ENCODE measurements at places on chromosomes 5 and 9.

DNA sequence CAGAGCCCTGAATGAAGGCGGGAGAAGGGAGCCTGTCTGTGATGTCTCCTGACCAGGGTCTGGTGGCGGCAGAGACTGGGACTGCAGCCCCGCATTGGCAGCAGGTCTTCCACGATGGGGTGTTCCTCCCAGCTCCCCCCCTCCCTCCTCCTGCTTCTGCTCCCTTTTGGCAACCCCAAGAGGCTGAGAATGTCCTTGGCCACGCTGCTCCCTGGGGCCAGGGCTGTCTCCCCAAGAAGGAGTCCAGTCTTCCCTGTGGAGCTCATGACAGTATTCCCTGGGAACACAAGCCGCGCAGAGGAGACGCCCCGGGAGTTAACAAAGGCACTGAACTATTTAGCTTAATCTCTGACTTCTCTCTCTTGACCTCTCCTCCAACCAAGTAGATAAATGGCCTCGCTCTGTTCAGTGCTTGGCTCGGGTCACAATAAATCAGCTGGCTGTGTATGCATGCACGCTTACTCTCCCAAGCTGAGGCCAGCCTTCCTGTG lies 84.0 kb upstream of the NEURL1B start:
- no peak for DNase-seq

- DNase-seq, result no peak
These were observed 1.5 kb downstream of the CDC42SE2 start for GRCh38 chr5:131265311-131265803.

- no peak for DNase-seq
These were observed 46.3 kb upstream of the PLPP6 start for GRCh38 chr9:4615778-4616177.

- peak; percentile 22 for DNase-seq
These were observed 646 bp downstream of the CARNMT1 start for GRCh38 chr9:75027187-75028107.

DNA sequence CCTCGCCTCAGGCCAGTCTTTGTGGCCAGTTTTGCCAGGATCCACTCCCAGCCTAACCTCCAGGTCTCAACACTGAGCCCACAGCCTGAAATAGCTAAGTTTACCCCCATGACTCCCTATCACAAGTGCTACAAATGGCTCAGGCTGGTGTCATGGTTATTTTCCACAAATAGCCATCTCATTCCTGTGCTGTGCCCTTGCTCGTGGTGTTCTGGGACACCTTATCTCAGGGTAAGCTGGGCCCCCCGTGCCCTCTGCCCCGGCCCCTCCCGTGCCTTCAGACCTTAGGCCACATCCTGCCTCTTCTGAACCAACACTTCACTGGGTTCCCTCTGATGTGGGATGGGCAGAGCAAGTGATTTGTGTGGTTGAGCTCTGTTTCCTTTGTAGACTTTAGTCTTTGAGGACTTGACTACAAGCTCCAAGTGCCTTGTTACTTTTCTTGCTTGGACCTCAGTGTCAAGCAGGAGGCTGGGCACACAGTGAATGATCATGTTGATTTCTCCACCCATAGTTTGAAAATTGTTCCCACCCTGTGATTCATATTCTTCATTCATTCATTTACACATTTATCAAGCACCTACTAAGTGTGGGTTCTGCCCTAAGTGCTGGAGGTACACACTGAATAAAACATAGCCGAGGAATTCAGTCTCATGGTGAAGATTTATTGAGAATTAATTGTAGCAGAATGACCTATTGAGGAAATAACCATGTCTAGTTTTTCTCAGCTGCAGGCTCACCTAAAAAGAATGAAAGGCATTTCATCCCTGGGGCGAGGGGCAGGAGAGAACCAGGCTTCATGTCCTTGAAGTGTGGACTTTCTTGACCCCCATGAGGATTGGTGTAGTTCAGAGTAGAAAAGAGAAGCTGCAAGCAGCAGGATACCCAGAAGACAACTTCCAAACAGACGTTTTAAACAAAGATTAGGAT lies 84.5 kb upstream of the CTNNA1 start:
- DNase-seq, result no peak

- DNase-seq, result no peak
These were observed 19.1 kb downstream of the FSD1L start for GRCh38 chr9:105466898-105467455.

DNA sequence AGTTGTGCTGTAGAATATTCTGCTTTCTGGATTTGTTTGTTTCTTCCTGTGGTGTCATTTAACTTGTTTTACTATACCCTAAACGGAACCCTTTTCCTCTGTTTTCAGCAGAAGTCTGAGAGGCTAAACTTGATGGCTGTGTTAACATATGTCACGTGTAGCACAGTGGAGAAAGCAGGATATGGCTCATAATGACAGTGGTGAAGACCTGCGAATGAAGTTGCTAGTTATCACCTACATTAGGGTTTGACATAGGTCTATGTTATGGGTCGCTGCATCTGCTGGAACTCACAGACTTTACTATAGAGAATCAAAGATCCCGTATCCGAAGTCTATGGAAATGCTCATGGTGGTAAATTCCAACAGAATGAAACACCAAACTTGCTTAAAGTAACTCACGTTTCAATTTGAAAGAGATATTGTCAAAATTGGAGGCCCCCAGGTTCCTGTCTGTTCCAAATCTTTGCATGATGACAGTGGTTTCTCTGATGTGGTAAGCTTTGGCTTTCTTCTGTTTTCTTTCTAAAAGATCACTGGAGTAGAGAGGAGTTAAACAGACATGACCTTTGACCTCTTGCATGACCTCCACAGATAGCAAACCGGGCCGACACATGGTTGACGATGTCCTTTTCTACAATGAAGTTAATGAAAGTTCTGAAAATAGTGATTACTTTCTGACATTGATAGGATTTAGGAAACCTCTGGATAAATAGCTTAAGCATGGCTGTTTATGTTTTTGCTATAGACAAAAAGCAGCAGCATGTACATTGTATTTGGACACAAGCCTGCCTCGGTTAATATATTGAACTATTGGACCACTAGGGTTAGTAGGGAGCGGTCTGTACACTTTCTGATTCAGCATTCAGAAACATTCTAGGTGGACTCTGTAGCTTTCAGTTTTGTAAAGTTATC lies 3.1 kb upstream of the CATSPER3 start:
- DNase-seq, result no peak

DNA sequence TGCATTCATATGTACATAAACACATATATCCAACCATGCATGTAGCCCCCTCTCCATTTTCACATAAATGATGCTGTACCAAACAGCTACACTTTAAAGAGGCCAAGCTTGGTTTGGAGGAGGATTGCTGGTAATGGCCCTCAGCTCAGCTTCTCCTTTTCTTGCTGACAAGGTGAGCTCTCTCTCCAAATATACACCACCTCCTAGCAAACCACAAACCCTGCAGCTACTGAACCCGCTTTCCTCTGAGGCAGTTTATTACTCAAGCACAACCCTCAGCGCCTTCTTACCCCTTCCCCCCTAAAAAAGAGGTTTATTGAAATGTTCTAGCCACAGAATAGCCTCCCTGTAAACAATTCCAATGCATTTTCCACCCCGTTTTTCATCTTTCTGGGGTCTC lies 54.0 kb downstream of the ALG2 start:
- DNase-seq, result no peak

GRCh38 chr9:94081435-94081834 lies 2.8 kb upstream of the PTPDC1 start:
- no peak for DNase-seq

DNA sequence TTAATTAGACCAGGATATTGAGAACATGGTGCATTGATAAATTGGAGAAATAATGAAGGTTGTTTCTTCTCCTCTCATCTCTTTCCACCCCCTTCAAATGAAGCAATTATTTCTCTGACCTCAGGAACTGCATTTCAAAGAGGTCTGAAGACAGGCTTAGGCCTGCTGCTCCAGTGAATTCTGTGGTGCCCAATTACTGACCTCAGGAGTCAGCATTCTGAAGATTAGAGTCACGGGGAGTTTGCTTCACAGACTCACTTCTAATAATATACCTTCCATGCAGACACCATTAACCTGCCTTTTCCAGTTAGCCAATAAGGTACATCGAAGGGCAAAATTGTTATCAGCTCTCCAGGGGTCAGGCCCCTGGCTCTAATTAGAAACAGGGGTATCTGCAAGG lies 270.9 kb downstream of the GAS1 start:
- DNase-seq, result no peak

- DNase-seq, result no peak
These were observed 234.8 kb downstream of the CSNK1G3 start for GRCh38 chr5:123746683-123747360.

GRCh38 chr9:135144581-135145170 lies 57.2 kb downstream of the OLFM1 start:
- no peak for DNase-seq

DNA sequence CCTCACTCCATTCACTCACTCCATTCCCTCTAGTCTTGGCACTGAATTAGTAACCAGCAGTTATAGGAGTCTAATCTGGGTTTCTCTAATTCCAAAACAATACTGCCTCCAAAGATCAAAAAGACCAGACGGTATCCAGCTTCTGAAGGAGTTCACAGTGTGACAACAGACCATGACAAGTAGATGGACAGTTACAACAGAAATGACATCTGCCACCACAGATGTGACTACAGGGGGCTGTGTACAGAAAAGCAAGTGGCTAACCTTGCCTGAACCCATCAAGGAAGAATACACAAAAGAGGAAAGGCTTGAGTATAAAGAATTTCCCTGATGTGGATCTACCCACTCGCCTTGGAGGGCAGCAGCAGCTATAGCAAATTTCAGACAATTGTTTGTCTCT lies 112.4 kb downstream of the ACTL7B start:
- DNase-seq, result no peak

- no peak for DNase-seq
These were observed 13.5 kb downstream of the NDFIP1 start for GRCh38 chr5:142122121-142122520.

GRCh38 chr5:14261235-14261634 lies 118.1 kb downstream of the TRIO start:
- no peak for DNase-seq

DNA sequence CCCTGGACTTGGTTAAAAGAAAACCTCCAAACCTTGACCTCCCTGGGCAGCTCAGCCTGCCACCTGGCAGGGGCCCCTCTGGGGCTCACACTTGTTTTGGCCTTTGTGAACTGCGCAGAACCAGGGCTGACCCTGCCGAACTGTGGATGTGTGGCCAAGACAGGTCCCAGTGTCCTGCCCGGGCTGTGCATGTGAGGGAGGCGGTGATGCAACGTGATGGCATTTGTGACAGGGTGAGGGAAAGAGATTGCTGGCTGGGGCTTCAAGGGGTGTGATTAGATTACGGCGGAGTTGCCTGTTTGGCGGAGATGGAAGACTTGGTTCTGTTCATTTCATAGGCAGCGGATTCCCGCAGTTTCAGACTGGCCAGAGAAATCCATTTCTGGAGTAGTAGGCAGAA lies 30.4 kb upstream of the NKX2-5 start:
- DNase-seq, result no peak

DNA sequence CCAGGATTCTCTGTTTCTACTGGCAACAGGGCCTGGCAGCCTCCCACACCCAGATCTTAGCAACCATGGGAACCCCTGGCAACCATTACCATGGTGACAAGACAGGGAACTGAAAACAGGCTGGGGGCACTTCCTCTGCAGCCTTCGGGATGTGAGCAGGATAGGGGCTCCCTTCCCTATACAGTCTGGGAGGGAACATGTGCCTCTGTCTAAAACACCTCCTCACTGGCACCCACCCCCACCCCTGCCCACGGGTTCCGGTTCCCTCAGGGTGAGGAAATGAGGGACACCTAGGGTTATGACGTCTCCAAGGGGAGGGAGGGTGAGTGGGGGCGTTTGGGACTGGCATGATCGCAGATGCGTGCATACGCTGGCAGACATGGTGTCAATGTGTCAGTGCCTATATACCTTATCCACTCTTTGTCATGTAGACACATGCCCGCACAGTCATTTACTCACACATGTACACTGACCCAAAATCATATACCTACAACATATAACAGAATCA lies 3.0 kb upstream of the DNAJB5 start:
- DNase-seq, result peak; percentile 48

GRCh38 chr5:60668686-60669304 lies 31.2 kb downstream of the DEPDC1B start:
- no peak for DNase-seq

DNA sequence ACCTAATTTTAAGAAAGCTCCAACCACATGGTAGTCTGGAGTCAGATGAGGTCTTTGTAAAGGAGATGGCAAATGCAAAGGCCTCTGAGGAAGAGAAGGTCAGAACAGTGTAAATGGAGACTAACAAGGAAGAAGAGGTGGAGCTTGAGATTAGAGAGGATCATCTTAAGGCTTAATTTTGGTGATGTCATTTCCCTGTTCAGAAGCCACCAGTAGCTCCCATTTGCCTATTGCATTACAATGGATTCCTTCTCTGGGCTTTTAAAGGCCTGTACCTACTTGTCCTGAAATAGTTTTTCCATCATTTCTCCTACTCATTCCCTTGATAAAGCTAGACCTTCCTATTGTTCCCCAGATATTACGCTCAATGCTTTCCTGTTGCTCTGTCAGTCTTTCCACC lies 16.1 kb downstream of the PCSK5 start:
- DNase-seq, result no peak

- DNase-seq, result no peak
These were observed 19.8 kb downstream of the PCDHAC2 start for GRCh38 chr5:140986117-140986521.

GRCh38 chr5:74596927-74597326 lies 43.6 kb downstream of the ENC1 start:
- no peak for DNase-seq

DNA sequence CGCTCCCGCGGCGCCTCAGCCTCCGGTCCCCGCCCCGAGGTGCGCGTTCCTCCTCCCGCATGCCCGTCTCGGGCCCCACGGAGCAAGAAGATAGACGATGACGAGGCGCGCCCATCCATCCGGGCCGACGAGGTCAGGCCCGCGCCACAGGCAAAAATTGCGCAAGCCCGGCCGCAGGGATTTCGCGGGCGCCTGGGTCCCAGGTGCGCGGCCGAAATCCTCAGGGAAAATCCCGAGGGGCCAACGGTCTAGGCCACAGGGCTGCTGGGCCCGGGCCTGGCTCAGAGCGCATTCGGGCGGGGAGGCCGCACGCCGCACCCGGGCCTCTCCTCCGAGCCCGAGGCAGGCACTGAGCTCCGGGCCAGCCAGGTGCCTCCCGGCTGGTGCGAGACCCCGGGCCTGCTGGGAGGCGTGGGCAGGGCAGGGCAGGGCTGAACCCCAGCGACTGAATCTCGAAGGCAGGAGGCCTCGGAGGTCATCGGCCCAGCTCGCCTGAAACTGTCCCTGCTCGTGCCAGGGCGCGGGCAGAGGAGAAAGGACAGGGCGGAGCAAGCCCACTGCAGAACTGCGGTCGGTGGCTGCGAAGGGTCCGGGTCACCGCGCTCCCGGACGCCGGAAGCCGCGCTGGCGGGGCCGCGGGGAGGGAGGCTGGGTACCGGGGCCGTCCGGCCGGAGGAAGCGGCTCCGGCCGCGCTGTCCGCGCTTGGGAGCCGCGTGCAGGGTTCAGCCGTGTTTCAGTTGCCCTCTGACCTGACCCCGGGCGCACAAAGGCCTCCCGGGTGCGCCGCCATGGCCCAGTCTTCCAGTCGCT lies 66.8 kb downstream of the FOXD1 start:
- DNase-seq, result no peak

All from effector memory CD4-positive, alpha-beta T cell (primary cell).